ENCODE measurements at places on chromosomes 3 and 15.
A peak's percentile ranks its signal among the peaks of the same experiment; 100 is the strongest.

DNA sequence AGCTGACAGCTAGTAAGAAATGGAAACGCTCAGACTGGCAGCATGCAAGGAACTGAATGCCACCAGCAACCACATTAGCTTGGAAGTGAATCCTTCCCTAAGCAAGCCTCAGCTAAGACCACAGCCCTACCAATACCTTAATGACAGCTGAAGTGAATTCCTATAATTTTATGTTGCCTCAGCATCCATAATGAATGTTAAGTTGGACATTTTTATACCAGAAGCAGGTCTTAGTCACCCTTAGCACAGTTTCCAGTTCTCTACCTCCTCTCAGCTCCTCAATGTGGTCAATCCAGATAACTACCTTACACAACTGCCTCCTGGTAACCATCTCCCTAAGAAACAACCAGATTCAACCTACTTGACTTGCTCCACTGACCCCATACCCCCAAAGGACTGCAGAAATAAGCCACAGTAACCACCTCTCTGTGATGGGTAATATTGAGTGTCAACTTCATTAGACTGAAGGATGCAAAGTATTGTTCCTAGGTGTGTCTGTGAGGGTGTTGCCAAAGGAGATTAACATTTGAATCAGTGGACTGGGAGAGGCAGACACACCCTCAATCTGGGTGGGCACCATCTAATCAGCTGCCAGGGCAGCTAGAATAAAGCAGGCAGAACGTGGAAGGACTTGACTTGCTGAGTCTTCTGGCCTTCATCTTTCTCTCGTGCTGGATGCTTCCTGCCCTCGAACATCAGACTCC is 33.5 kb downstream of the NEDD4 start:
- no peak for DNase-seq

DNA sequence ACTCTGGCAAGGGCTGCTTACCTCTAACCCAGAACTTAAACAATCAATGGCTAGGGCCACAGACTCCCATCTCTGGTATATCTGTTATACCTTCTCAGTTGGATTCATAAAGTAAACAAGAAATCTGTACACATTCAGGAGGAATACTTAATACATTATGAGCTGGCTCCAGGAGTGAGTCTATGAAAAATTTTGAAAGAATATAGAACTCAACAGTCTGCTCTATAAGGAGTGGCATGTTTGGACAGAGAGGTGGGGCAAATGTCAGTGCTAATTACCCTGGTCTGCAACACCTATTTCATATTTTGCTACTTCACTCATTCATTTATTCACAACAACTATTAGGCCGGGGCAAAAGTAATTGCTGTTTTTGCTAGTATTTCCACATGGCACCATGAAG is 245.1 kb downstream of the THRB start:
- no peak for DNase-seq

- peak; percentile 38 for DNase-seq
Observed at GRCh38 chr3:99753268-99753975, 64.2 kb upstream of the CMSS1 start.

DNA sequence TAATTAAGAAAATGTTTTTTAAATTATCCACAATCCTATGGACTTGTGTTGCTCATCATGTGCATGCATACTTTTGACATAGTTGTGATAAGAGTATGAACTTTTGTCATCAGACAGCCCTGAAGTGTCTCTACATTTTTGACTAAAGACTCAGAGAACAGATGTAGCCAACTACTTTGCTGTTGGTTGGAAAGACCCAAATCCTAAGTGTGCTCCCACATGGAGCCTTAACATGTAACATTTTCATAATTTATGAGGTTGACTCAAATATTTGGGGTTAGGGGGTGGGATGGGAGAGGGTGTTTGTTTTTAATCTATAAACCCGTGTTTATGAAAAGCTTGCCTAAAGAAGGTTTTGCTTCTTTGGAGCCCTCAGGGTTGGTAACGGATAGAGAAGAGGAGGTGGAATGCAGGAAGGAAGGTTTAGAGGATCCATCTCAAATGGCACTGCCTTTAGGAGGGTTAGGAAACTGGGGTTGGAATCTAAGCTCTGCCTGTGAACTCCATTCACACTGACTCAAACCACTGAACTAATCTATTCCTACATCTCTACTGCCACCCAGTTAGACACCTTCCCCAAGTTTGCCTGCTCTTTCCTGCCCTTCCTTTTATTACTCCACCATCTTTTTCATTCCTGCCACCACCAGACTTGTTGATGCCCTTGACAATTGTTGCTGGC is 3.7 kb downstream of the BOC start:
- DNase-seq: no peak

GRCh38 chr15:77901921-77902750 is 175.4 kb downstream of the TBC1D2B start:
- DNase-seq: no peak

DNA sequence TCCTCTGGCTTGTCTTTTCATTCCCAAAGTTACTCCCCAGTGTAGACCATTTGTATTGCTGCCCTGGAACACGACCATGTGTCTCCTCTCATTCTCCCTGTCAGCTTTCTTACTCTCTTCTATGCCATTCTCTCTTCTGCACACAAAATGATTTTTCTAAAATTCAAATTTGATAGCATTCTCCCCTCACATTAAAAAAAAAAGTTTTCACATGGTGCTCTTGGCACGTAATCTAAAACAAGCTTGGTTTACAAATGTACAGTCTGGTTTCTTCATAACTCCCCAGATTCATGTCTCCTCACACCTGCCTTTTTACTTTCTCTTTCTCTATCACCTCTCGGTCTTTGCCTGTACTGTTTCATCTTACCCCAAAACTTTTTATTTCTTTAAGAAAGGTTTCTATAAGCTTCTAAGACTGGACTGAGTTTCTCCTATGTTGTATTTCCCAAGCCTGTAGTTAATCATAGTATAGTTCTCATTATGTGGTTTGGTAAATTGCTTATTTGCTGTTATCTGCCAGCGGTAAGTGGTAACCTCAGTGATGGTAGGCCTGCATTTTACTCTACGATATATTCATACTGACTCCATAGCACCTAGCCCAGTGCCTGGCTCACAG is 31.2 kb downstream of the BCHE start:
- DNase-seq: no peak

- DNase-seq: peak; percentile 51
Observed at GRCh38 chr3:143119974-143120715, 574 bp downstream of the CHST2 start.

- no peak for DNase-seq
Observed at GRCh38 chr3:135134684-135135075, 339.6 kb downstream of the EPHB1 start.

DNA sequence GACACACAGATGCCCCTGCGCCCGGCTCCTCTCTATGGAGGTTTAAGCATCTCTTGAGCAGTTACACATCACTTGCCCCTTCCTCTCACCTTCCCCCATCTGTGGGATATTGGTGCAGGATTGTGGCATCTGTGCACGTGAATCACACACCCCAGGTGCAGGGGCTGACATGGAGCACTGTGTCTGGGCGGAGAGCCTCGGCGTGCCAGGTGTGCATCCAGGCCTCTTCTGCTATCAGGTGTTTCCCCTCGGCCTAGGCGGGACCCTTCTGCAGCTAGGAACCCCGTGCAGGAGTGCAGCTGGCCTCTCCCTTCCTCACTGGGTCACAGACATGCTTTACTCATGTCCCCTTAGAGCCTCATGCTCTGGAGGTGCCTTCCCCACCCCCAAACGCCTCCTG is 33.4 kb upstream of the MUC13 start:
- DNase-seq: no peak

DNA sequence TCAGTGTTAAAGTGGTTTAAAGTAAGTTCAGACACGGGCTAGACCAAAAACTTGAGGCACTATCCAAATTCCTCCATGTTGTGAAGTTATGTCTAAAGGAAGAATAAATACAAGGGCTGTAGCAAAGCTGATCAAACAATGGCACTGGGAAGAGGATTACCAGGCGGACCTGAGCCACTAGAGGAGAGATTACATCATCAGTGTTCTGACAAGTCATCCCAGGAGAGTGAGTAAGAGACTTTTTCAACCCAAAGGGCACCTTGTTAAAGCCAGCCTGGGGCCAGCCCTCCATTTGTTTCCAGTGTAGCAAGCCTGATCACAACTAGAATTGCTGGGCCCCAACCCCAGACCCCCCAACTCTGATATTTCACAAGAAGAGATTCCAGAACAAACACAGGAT is 166.9 kb downstream of the DCLK3 start:
- no peak for DNase-seq

GRCh38 chr3:23221136-23221535 is 18.0 kb downstream of the UBE2E2 start:
- no peak for DNase-seq

GRCh38 chr15:57203906-57204305 is 172.4 kb upstream of the CGNL1 start:
- no peak for DNase-seq

DNA sequence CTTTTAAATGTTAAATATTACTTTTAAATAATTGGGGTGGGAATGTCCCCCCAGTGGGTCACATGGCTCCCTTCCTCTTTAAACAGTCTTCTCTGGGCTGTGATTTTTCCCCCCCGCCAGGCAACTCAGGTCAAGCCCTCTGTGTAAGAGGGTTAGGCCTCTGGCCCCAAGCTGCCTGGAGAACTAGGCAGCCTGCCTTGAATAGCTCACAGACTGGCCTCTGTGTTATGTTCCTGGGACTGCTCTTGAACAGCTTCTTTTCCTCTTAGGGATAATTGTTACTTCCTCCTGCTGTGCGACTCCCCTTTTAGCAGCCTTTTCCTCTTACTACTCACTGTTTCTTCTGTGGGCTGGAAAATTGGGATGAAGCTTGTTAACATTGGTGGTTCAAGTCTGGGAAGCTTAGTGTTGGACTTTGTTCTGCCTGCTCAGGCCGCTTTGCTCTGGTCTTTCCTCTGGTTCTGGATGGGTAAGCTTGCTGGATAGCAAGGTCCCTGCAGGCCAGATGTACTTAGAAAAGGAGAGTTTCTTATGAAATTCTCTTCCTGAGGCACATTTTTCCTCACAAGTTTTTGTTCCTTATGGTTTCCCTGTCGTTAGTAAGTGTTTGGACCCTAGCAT is 2.2 kb downstream of the TEX264 start:
- no peak for DNase-seq

- peak; percentile 34 for DNase-seq
Observed at GRCh38 chr3:156448300-156448699, 106.6 kb downstream of the SSR3 start.

- no peak for DNase-seq
Observed at GRCh38 chr15:31164573-31164912, 63.0 kb upstream of the TRPM1 start.

DNA sequence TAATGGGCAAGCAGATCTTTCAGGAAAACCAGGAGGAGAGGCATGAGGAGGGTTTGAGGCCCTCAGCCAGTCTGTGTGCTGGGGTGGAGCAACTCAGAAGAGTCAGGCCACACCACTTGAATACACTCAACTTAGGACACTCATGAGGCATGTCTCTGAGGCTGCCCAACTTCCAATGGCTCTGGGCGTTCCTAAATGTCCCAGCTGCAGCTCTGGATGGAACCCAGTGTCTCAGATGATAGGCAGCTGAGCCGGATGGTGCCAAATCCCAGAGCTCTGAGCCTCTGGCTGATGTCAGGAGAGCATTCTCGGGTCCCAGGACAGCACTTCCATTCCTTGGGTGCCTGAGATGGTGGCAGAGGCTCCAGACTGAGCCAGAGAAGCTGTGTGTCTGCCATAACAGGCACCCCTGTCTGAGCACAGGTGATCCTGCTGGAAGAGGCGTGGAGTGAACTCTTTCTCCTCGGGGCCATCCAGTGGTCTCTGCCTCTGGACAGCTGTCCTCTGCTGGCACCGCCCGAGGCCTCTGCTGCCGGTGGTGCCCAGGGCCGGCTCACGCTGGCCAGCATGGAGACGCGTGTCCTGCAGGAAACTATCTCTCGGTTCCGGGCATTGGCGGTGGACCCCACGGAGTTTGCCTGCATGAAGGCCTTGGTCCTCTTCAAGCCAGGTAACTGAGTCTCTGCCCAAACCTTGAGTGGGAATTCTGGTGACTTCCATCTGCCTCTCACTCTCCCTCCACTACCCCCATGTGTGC is 2.8 kb downstream of the NR2E3 start:
- no peak for DNase-seq

- no peak for DNase-seq
Observed at GRCh38 chr15:56786966-56787365, 53.7 kb upstream of the ZNF280D start.

DNA sequence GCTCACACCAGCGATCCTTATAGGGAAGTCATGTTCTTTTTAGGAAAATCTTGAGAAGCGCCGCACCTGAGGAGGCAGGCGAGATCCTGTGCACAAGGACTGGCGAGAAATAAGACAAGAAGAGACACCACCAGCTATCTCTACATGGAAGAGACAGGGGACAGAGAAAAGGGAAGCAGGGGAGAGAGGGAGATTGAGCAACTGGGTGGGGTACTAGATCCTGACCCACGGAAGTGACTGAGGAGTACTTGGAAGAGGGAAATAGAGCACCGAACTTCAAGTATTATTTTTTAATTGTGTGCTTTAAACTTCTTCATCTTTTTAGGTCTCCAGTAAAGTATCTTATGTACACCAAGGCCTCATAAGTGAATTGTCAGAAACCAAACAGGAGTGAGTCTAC is 742.0 kb upstream of the LMCD1 start:
- no peak for DNase-seq

All from endothelial cell (in vitro differentiated cells).